ENCODE measurements at places on chromosomes 12 and 14.

DNA sequence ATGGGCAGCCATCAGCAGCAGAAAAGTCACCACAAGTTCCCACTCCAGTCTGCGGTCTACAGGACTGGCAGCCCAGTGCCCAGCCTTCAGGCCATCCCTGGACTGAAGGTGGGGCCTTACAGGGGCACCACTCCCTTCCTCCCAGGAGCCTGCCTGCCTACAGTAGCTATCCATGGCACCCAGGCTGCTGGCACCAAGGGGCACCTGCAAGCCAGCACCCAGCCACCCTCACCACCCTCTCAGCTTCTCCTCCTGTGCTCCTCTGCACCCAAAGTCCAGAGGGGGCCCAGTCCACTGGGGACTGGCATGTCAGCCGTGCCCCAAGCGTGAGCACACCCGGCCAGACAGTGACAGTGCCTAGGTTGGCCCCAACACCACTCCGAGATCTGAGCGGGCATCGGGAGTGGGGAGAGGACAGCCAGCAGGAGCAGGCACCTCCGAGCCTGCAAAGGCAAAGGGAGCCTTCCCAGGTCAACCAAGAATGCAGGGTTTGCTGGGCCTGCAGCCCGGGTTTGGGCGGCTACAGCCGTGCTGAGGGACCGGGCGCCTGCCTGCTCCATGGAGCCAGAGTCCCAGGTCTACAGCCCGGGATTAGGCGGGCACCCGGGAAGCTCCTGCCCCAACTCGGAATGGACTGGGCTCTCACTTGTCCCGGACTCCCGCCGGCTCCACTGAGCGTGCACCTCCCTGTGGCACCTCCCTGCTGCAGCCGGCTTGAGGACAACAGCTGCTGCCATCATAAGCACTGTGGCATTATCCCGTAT is 8.1 kb upstream of the OR6C65 start:
- DNase-seq, result no peak

DNA sequence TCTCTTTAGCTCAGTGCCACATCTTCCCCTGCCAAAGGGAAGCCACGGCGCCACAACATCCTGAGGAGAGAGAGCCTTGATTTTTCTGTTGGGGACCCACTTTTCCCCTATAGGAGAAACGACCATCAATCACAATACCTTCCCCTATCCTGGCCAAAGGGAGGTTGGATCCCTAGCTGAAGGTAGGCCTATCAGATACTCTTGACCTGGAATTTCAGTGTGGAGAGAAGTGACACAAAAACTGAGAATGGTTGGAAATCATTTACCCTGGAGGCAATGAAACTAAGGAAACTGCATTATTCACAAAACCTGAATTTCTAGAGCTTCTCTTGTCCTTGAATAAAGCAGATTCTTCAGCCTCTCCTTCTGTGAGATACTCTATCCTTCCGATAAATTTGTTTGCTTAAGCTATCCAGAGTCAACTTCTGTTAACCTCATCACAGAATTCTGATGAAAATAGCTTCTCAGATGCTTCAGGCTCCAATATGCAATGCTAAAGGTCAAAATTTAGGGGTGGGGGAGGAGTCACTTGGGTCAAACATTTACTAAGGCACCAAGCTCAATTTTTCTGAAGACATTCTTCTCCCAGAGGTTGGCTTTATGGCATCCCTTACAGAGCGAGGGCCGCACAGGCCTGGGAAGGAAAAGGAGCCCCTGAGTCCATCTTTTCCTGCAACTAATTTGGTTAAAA is 27.0 kb upstream of the DUSP6 start:
- no peak for DNase-seq

- DNase-seq, result no peak
Measured at GRCh38 chr12:92272061-92272964, 126.7 kb upstream of the BTG1 start.

- no peak for DNase-seq
Measured at GRCh38 chr14:21041676-21042433, at the start of gene RNASE7. RNASE7 (plus strand) TSS chr14:21042362; CDS start chr14:21042993, 631 bp downstream.

DNA sequence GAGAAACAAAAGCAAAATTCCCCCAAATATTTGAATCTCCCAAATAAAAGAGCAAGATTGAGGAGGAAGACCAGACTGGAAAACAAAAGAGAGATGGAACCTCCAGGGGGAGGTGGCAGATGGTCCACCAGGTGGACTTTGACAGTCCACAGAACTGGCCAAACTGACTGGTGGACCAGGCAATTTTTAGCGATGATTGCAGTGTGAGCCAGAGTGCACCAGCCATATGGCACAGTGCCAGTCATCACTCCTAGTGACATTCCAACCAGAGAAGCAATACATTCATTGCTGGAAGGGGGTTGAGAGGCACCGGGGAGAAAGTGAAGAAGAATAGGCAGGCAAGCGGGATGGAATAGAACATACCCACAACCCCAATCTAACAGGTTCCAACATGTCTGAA is 182.9 kb downstream of the EXOC5 start:
- DNase-seq, result no peak

DNA sequence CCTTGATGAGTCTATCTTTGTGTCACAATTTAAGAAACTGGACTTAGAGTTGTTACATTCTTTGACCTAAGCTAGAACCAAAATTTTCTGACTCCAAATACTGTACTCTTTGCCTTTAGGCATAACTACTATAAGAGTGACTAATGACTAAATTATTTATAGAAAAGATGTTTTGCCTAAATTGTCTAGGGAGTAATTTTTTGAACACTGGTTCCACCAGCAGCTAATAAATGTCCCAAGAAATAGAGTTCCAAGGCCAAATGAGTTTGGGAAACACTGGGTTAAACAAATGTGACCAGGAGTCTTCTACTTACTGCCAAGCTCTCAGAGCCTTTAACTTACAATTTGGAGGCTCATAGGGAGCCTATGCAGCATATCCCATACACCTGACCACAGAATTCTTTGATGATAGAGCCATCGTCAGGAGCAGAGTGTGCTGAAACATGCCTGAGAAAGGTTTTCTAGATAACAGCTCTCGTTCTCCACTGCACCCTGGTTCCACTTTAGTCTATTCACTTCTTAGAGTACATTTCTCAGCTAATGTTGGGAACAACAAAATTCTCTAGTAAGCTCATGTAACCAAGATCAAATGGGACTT is 215.9 kb upstream of the HMGA2 start:
- no peak for DNase-seq

GRCh38 chr12:116436561-116437249 is 122.5 kb upstream of the MAP1LC3B2 start:
- DNase-seq, result no peak

- DNase-seq, result no peak
Measured at GRCh38 chr12:69833696-69834095, 8.7 kb downstream of the MYRFL start.

DNA sequence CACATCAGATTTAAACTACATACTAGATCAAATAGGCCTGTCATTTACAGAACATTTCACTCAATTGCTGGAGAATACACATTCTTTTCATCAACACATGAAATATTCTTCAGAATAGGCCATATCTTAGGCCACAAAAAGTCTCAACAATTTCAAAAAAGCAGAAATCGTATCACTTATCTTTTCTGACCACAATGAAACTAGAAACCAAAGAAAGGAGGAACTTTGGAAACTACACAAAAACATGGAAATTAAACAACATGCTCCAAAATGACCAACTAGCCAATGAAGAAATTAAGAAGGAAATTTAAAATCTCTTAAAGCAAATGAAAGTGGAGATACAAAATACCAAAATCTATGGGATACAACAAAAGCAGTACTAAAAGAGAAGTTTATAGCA is 35.1 kb downstream of the PARP11 start:
- DNase-seq, result no peak

DNA sequence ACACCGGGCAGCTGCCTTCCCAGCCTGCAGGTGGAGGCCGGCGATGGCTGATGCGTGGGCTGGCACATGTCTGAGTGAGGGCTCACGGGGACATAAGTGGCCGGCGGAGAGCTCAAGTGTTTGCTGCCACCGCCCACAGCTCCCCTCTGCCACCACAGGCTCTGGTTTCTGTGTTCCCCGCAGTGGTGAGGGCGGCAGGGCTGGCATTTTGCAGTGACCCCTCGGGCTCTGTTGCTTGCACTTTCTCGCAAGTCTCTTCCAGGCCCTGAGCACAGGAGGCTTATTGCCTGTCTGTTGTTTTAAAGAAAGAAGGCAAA is 271.0 kb upstream of the RTL1 start:
- DNase-seq, result no peak

- DNase-seq, result no peak
Measured at GRCh38 chr12:121009741-121010140, 6.5 kb downstream of the C12orf43 start.

- no peak for DNase-seq
Measured at GRCh38 chr12:73863546-73863945, 674.1 kb upstream of the ATXN7L3B start.
